ENCODE measurements at places on chromosomes 16 and 17.

- DNase-seq: no peak
Observed at GRCh38 chr16:50173316-50173715, 20.2 kb downstream of the TENT4B start.

GRCh38 chr16:67277294-67277998 is 1.9 kb upstream of the PLEKHG4 start:
- no peak for DNase-seq

- no peak for DNase-seq
Observed at GRCh38 chr17:35218915-35219314, 24.0 kb upstream of the SLFN5 start.

GRCh38 chr16:79902351-79902750 is 301.8 kb upstream of the MAF start:
- no peak for DNase-seq

- DNase-seq: no peak
Observed at GRCh38 chr17:17207998-17208397, 1.9 kb upstream of the PLD6 start.

- no peak for DNase-seq
Observed at GRCh38 chr17:75614006-75614405, 19.2 kb upstream of the SMIM5 start.

DNA sequence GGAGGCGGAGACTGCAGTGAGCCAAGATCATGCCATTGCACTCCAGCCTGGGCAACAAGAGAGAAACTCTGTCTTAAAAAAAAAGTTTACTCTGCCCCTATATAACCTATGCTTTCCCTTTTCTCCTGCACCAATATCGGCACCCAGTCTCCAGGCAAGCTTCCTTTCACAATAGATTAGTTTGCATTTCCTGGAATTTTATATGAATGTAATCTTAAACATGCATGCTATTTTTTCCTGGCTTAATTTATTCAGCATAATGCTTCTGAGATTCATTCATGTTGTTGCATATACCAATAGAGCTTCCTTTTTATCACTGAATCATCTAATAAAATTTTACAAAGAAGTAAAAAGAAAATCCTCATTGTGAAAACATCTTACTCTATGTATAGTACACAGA is 59.4 kb downstream of the USP32 start:
- DNase-seq: no peak

GRCh38 chr17:27269201-27269600 is 24.7 kb upstream of the WSB1 start:
- no peak for DNase-seq

GRCh38 chr17:2034157-2034556 is 4.2 kb downstream of the DPH1 start:
- no peak for DNase-seq

DNA sequence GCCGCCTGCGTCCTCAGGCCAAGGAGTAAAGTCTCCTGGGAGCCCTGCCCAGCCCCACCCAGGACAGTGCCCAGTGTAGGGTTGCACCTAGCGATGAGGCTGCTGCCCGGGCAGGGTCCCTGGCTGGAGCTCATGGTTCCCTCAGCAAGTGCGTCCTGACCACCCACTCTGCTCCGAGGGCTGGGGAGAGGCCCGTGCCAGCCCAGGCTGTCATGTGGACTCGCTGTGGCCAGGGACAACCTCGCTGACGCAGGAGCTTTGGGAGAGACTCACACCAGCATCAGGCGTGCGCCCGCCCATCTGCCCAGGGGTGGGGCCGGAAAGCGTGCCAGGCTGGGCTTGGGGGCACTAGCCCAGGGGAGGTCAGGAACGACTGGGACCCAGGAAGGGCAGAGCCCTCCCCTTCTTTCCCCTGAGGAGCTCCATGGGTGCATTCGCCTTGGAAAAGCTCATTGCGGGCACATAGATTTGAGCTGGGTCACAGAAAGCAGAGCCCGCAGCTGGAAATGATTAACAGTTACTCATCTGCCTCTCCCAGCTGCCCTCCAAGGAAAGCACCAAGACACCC is 19.7 kb downstream of the DPEP1 start:
- DNase-seq: no peak

DNA sequence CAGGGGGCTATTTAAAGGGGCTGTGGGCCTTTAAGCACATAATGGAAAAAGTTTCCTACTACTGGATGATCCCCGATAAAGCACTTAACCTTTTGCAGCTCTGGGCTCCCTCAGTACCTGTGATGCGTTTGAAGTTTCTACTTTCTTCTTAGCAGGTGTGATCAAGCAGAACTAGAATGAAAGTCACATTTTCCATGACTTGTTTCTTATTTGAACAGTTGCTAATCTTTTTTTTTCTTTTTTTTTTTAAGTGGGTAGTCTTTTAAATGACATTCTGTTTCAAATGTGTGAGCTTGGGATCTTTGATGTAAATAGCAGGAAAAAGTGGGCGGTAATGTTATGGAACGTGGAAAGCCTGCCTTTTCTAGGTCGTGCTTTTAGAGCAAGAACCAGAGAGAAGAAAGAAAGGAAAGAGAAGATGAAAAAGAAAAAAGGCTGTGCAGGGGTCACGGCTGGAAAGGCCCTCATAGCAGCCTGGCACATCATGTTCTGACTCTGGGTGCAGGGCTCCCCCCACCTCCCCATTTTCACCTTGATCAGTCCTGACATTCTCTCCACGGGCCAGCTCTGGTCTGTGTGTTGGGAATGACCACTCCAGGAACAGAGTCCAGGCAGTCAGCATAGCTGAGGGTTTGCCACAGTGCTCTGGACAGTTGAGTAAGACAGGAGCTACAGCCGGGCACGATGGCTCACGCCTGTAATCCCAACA is 150.6 kb downstream of the CLEC16A start:
- no peak for DNase-seq

DNA sequence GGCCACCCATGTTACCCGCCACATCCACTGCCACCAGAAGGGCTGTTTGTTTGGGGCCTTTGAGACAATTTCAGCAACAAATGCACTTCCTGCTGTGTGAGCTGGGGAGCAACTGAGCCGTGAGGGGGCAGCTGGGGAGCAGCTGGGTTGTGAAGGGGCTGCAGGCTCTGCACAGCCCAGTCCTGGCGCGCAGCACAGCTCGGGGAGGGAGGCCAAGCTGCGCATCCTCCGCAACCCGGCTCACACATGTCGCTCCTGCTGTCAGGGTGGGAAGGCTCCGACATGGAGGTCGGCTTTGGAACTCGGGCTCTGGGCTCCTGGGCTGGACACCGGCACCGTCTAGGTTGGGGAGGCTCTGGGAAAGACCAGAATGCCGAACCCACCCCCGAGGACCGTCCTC is 53.6 kb downstream of the CBFA2T3 start:
- no peak for DNase-seq

- DNase-seq: no peak
Observed at GRCh38 chr16:9072806-9073341, 18.6 kb upstream of the HAPSTR1 start.

DNA sequence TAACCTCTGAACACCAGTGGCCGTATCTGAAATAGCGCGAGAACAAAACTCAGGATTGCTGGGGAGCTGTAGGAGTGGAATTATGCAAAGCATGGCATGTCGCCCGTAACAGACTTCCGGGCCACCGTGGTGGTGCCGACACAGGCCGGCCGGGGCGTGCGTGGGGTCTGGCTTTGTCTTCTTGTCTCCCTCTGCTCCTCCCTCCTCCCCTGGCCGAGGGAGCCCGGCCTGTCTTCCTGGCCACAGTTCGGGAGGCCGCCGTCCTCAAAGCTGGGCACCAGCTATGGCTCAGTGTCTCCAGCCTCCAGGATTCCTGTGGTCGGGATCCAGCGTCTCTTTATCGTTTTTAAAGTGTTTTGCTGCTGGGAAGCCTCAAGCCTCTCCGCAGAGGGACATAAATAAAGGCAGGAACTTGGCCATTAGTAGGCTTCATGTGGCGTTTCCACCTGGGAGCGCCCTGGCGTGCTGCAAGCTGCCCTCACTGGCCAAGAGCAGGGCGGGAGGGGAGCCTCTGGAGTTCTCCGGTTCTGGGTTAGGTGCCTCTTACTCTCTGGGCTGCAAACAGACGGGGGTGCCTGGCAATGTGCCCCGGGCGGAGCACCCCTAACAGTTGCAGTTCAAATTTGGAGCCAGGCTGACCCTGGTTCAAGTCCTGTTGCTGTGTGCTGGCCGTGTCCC is 22.0 kb upstream of the NPTX1 start:
- no peak for DNase-seq

- no peak for DNase-seq
Observed at GRCh38 chr17:80861892-80862291, 129.7 kb upstream of the CHMP6 start.

DNA sequence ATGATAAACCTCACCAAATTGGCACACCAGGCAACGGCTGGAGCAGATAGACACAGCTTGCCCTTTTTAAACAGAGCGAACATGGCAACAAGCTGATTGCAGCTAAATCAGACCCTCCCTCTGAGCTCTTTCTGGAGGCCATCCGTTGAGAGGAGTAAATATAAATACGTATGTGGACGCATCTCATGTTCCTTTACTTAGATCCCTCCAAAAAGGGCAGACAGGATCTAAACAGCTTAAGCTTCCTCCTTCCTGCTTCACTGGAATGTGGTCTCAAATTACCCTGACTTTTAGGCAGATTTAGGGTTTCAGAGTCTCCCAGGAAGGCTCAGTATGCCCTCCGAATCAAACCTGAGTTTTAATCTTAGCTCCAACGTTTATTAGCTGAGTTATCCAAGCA is 204.7 kb upstream of the GOT2 start:
- no peak for DNase-seq
